Heart left ventricle (tissue), 16 donors: ENCODE measurements at places on chromosomes 1 and 21.

DNA sequence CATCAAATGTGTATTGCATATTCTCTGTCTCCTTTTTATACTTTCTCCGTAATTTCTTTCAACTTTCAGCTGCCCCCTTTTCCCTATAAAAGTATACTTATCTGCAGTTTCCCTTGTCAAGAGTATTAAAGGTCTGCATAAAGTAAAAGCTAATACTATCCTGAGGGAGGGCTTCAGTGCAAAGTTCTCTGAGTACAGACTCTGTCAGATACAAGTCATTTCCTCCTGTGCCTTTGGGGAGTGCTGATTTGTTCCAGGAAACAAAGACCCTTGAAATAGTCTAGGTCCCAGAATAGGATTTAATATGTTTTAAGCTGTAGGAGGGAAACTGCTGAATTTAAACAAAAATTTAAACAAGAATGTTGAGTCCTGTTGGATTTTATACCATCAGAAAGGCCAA, 11.7 kb downstream of the GPR161 start:
- no peak for DNase-seq

GRCh38 chr1:85411567-85412305, 53.2 kb downstream of the DDAH1 start:
- DNase-seq, result no peak

DNA sequence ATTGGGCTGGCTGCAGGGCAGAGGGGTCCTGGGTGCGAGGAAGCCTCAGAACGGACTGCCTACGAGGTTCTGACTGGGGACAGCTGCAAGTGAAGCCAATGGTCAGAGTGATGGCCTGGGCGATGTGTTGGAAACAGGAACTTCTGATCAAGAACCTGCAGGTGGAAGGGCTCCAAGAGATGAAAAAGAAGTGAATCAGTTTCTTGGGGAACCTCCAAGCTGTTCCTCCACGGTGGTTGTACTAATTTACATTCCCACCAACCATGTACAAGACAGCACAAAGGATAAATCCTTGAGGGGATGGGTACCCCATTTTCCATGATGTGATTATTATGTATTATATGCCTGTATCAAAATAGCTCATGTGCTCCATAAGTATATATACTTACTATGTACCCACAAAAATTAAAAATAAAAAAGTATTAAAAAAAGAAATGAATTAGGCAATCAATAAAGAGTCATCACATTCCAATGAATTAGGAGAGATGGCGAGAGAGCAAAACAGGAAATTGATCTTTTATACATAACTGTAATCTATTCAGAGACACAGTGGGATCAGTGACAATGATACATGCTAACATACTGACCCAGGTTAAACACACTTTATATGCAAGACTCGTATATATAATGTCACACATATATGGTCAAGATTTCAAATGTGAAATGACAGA, 58.1 kb downstream of the PTPN14 start:
- no peak for DNase-seq

DNA sequence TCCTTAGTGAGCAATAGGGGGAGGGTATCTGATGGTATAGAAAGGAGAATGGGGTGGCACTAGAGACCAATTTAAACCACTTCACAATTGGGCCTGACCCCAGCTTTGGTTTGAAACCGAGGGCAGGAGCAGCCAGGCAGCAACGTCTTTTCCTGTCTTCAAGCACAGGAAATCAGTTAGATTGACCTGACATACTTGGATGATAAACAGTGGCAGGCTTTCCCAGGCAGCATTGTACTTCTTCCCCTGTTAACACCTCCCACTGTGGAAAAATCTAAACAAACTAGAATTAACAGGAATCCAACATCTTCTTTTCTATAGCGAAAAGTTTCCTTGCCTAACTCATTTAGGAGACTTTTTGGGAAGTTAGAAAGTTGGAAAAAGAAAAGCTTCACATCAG, 40.6 kb downstream of the SELL start:
- DNase-seq, result no peak

DNA sequence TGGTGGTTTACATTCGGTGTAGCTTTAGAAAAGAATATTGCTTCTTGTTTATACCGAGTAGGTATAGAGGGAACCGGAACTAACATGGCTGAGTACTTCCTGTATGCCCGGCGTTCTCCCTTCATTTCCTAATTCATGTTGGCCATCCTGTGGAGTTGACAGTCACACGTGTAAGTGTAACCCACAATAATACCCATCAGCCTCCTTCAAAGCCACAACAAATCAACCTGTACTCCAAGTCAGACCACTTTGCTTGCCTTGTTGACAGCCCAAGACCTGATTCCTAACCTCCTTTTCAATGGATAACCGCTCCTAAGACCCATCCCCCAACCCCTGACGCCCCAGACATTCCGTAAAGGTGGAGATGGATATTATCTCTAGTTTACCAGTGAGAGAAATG, 42.1 kb downstream of the UBE2U start:
- no peak for DNase-seq

DNA sequence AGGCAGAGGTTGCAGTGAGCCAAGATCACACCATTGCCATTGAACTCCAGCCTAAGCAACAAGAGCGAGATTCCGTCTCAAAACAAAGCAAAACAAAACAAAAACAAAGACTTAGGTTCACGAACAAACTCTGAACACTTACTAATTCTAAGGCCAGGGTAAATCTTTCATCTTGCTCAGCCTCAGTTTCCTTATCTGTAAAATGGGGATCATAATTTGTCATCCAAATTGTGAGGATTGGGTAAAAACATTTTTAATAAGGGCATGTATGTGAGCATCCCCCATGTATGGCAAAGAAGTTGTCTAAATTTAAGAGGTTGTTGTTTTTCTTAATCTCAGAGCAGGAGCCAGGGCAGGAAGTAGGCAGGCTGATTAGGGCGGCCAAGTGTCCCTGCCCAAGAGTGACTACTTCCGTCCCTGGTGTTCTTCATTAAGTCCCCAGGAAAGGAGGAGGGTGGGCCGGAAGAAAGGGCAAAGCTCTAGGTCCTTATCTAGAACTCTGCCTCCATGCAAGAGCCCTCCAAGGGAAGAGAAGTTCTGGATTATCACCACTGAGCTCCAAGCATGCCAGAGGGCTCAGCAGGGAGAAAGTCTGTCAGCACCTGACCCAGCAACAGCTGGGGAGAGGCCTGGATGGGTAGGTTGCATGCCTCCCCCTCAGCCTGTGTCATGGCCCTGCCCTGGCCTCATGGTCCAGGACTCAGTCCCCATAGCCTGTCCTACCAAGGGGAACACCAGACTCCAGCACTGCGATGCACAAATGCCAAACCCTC, 49.9 kb upstream of the CLIC4 start:
- peak; percentile 61 for DNase-seq

DNA sequence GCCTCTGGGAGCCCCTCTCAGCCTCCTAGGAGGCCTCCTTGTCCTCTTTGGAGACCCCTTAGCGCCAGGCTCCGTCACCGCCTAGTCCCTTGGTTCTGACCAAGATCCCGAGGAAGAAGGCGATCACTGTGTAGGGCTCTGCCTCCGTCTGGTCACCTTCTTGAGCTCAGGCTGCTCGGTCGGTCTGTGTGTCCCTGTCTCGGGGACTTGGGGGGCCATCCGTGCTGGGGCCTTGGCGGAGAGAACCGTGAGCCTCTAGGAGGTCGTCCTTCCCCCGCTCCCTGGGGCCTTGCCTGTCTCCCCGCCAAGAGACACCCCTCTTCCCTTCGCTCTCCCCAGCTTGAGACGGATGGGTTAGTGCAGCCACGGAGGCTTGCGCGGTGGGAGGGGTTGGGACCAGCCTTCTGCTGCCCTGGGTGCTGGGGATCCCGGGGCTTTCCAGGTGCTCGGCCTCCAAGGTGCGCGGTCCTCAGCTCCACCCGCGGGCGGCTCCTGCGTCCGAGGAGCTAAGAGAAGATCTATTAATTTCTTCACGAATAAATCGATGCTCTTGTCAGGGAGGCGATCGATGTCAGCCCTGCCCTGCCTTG, 701 bp upstream of the INSRR start:
- no peak for DNase-seq

DNA sequence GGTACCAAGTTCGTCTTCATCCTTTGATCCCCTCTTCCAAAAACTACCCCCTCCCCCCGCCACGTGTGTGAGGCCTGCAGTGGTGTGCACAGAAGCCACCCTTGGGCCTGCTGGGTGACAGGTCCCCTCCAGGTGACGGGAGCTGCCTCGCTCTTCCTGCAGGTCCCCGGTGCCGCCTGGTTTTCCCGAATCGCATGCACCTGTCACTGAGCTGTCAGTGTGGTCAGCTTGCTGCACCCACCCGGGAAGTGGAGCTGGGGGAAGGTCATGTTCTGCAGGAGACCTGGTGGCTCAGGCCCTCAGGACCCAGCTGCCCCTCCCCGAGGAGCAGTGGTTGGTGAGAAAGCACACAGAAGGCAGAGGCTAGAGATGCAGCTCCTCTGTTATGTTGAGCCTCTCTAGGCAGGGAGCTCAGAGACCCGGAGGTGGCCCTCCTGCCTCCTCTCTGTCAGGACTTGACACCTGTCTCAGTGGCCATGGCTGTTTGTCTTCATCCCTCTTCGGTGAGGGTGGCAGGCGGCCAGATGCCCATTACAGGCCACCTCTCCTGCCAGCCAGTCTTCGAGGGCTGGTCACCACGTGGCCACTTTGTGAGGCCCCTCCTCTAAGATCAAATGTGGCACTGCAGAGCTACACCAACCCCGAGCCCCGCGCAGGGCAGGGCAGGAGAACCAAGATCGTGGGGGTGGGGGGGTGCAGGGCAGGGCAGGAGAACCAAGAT, 60.9 kb downstream of the SKI start:
- DNase-seq, result no peak

GRCh38 chr1:223628233-223629125, 37.0 kb downstream of the CAPN8 start:
- DNase-seq, result no peak

GRCh38 chr1:8311068-8311718, 6.7 kb upstream of the SLC45A1 start:
- no peak for DNase-seq

GRCh38 chr1:89887270-89887669, 66.4 kb downstream of the LRRC8D start:
- no peak for DNase-seq
